ENCODE measurements at places on chromosomes 11 and 22.
A peak's percentile ranks its signal among the peaks of the same experiment; 100 is the strongest.

GRCh38 chr11:17298302-17298701, 21.8 kb downstream of the NUCB2 start:
- peak; percentile 80 for DNase-seq

GRCh38 chr11:17414992-17415391, 26.5 kb upstream of the KCNJ11 start:
- no peak for DNase-seq

DNA sequence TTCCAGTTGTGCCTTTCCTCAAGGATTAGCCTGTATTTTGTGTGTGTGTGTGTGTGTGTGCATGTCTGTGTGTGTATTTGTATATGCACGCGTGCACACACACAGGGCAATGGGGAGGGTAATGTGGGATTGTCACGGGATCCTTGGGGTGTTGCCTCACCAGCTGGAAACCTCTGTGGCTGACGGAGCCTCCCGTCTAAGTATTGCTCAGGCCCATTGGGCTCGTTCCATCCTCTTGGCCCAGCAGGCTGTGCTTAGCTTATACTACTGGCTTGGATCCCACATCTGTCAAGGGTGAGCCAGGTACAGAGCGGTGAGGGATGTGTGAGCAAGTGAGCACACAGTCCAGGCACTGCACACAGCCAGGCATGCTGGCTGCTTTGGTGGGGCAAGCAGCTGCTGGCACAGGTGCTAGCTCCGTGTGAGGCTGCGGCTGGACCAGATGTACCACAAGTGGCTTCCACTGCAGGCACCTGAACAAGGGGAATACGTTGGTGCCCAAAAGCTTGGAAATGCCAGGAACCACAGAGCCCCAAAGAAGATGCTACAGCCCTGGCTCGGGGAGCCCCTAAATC, 462.8 kb downstream of the NELL1 start:
- DNase-seq = no peak

DNA sequence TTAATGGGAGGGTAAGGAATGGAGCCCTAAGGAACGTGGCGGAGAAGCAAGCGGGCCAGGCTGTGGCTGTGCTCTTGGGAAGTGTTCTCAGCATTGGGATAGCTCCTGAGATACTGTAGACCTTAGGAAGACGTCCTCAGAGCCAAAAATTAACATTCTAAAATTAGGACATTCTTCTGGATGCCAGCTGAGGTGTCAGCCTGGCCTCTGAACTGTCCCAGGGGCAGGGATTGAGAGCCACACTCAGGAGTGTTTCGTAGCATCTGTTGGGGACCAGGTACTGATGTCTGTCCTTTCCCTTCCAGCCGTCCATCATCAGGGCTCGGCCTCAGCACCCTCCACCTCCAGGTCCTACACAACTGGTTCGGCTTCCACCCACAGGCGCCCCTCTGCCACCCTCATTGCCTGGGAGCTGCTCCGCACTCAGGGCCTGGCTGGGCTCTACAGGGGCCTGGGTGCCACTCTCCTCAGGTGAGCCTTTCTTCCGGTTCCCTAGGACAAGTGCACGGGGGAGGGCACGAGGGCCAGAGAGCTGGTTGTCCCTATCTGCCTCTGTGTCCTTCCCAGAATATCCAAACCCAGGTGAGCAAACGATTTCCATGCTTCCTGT, 23.6 kb downstream of the SLC25A18 start:
- DNase-seq = no peak

DNA sequence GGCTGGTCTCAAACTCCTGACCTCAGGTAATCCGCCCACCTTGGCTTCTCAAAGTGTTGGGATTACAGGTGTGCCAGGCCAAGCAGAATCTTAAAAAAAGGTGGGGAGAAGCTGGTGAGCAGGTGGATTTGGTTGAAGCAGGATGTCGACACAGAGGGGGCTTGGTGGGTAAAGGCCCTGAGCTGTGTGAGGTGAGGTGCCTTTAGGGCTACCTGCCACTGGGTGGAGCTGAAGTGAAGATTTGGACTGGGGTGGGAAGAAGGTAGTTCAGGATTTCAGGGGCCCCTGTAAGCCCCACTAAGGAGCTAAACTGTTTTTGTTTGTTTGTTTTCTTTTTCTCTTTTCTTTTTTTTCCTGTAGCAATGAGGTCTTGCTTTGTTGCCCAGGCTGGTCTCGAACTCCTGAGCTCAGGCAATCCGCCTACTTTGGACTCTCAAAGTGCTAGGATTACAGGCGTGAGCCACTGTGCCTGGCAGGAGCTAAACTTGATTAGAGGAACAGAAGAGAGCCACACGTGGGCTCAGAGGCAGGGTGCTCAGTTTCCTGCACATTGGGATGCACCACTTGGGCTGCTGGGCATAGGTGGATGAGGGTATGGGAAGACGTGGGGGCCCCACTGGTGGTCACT, 6.0 kb downstream of the P2RX6 start:
- DNase-seq = peak; percentile 32

- no peak for DNase-seq
Measured at GRCh38 chr11:94000659-94001058, 20.5 kb upstream of the HEPHL1 start.

DNA sequence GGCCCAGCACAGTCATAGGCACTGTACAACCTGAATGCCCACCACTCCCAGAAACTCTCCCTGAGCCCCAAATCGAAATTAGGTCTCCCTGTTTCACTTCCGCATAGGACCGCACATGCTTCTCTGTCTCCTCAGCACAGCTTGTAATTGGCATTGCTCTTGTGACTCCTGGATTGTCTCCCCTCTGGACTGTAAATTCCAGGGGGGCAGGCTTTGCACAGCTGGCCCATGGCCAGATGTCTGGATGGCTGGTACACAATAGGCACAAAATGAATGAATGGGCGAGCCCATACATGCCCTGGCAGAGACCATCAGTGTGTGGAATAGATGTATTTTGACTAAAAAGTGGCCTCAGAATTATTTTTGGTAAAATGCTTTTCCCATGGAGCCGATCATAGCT, 63.3 kb upstream of the PHF21B start:
- no peak for DNase-seq

DNA sequence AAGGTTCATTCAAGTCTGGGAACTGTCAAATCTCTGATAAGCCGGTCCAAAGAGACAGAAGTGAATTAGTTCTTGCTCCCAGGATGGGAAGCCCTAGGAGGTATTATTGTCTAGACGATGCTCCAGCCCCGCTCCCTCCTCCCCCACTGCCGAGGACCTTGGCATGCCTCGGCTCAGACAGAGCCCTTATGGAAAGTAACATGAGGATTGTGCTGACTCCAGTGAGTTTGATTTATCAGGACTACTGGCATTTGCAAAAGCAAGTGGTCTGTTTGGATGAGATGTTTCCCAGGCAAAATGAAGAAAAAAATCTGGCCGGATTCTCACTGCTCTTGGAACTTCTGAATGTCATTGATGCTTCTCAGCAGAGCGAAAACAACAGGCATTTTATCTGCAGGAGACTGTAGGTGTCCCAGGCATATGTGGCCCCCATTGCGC, 341.0 kb downstream of the ETS1 start:
- DNase-seq = no peak

GRCh38 chr11:130523609-130524008, 75.2 kb downstream of the ADAMTS15 start:
- DNase-seq = no peak

DNA sequence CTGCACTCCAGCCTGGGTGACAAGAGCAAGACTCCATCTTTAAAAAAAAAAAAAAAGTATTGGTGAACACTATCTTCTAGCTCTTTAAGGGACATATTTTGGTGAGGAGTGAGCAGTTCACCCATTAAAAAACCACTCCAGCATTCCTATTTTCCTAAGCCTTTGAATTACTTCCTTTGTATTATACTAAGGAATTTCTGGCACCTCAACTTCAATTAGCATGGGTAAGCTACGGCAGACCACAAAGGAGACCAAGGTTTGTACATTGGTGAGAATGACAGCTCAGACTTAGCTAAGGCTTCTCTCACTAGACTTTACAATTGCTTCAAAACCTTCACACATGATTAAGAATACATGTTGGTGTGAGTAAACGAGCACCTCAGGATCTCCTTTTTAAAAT, 57.0 kb upstream of the BIRC3 start:
- DNase-seq = no peak

GRCh38 chr11:96524475-96524874, 134.7 kb downstream of the JRKL start:
- DNase-seq = no peak

DNA sequence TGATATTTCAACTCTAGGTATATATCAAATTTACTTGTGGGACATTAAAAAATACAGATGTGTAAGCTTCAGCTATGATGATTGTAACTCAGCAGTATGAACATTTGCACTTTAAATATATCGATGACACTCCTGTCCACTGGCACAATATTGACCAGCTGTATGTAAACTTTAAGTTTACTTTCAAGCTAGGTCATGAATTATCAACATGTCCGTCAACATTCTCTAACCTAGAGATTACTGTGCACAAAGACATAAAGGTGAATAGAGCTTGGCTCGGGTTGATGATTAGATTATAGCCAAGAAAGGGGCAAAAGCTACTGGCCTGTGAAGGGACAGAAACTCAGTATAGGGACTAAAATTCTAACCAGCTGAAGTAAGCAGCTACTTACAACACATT, 286.6 kb downstream of the SWAP70 start:
- DNase-seq = no peak

DNA sequence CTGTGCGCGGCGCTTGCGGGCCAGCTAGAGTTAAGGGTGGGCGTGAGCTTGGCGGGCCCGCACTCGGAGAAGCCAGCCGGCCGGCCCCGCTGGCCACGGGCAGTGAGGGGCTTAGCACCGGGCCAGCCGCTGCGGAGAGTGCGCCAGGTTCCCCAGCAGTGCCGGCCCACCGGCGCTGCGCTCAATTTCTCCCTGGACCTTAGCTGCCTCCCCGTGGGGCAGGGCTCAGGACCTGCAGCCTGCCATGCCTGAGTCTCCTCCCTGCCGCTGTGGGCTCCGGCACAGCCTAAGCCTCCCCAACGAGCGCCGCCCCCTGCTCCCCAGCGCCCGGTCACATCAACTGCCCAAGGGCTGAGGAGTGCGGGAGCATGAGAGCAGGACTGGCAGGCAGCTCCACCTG, 5.2 kb upstream of the PES1 start:
- DNase-seq = no peak

DNA sequence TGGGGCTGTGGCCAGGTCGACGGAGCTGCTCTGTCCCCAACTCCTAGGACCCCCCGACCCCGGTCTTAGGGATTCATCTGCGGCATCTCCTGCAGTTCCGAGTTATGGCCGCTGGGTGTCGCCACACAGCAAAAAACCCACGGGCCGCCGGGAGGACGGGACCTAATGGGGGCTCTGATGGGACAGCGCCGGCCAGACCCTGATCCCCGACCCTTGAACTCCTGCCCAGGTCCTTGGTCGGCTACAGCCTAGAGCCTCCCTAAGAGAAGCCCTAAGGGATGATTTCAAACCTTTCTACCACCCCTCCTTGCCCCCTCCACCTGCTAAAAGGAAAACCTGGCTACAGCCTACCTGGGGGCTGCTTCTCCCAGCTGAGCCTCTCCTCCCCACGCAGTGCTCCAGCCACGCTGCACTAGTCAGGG, 30.8 kb upstream of the LRRC10B start:
- DNase-seq = peak; percentile 64

DNA sequence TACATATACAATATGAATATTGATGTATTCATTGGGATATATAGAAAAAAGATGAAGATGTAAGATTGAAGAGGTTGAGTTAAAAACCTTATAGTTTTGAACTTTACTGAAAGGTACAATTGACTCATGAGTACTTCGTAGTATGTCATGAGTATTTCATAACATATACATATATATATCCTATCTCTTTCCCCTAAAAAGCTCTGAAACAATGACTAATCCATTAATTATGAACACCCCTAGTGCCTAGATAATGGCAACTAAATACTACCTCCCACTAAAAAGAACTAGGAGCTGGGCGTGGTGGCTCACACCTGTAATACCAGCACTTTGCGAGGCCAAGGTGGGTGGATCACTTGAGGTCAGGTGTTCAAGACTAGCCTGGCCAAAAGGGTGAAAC, 31.5 kb downstream of the SLC35F2 start:
- no peak for DNase-seq

- DNase-seq = no peak
Measured at GRCh38 chr11:7858006-7858405, 61.3 kb upstream of the OR5P2 start.

DNA sequence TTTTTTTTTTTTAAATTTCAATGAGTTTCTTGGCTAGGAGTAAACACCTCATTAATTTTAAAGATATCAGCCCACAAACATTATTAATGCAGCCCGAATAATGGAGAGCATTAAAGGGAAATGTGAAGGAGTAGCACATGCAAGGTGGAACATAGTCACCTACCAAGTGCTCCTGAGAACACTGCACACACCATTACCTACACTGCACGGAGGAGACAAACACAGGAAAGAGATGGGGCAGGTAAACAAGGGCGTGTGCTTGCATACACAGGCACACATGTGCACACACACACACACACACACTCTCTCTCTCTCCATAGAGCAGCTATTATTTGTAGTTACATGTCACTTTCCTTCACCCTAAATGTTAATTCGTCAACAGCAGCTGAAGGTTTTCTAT, 30.2 kb downstream of the HTR3B start:
- DNase-seq = no peak

GRCh38 chr11:7428196-7428595, 57.1 kb upstream of the OLFML1 start:
- DNase-seq = no peak

DNA sequence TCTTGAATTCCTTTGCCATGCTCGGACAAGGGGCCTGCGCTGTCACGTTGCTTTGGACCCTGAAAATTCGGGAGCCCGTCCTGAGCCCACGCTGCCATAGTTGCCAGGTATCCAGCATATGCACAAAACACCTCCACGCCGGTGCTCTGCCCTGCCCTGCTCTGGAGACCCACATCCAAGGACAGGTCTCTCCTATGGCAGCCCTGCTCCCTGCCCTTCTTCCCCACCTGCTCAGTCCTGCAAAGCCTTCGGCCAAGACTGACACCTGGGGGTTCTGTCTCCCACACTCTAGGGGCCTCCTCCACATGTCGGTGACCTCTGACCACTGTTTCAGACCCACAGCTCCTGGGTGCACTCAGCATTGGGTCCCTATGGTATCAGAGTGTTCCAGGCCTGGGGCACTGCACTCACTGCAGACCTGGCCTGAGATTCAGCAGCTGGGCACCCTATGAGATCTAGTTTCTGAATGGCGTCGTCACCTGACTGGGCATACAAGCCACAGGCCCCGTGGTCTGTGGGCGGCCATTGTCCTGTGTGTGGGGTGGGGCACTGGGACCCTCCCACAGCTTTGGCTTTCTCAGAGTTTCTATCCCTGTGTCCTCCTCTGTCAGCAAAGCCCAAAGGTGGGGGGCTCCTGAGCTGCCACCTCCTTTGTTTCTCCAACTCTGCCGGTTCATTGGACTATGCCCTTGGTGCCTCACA, 2.0 kb upstream of the KRTAP5-6 start:
- DNase-seq = no peak

DNA sequence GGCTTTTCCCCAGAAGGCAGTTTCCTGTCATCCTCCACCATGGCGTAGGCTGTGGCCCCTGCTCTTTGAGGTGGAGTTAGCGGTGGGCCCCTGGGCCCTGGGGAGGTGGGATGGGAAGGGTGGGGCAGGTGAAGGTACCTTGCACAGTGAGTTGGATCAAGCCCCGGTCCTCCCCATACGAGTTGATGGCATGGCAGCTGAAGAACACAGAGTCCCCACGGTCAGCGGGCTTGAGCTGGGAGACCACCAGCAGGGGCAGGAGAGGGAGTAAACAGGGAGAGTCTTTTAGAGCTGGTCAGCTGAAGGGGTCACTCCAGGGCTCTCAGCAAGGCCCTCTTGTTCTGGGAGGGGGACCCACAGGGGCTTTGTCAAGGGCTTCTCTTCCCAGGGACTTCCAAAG, 153.4 kb downstream of the CEP164 start:
- DNase-seq = no peak

- no peak for DNase-seq
Measured at GRCh38 chr22:17918840-17919239, 105.5 kb downstream of the MICAL3 start.
